ENCODE measurements at places on chromosomes 3 and 15. TPM values are rescaled to one million over a fixed set of nuclear protein-coding genes. Genes with fewer than 3 reads are reported as not detected.
A peak's percentile ranks its signal among the peaks of the same experiment; 100 is the strongest.

- DNase-seq: no peak
Observed at GRCh38 chr3:70177881-70178645, 134.4 kb downstream of the MDFIC2 start.

GRCh38 chr3:128320551-128321340 lies 145.9 kb downstream of the DNAJB8 start:
- DNase-seq: peak; percentile 7

- DNase-seq: no peak
Observed at GRCh38 chr15:61762676-61763075, 297.6 kb downstream of the VPS13C start.

Gene GOLGA6D
- total RNA-seq: 13.1 TPM

Data from testis (tissue), 5 donors.